ENCODE measurements at places on chromosomes 6 and 20.

DNA sequence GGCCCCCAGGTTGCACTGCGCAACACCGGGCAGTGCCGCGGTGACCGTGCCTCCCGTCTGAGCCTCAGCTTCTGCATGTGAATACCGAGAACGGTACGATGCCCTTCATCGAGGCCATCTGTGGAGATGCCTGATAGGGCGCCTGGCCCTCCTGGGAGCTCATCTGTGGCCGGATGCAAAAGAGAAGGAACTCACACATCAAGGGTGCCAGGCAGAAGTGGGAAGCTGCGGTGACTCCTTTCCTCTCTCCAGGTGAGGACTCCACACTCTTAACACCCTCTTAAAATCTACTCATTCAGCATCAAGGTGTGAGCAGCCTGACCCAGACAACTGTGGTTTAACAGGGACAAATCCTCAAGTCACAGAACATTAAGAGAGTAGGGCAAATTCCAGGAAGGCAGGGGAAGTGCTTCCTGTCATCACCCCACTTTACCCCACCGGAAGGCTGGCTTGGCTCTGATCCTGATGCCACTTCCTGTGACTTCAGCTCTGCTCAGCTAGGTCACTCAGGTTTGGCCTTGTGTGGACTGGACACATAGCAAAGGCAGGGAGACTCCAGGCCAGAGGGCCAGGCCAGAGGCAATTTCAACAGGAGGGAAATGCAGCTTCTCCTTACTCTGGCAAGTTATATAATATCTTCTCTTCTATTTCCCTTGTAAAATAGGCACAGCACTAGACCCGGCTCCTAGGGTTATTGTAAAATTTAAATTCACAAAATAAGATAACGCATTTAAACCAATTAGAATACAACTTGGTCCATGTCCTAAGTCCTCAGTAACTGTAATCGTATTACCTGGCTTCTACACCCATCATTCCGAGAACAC lies 69.4 kb downstream of the CPNE5 start:
- peak; percentile 49 for DNase-seq

- peak; percentile 27 for DNase-seq
Measured at GRCh38 chr6:64280569-64280968, 645.0 kb downstream of the PHF3 start.

DNA sequence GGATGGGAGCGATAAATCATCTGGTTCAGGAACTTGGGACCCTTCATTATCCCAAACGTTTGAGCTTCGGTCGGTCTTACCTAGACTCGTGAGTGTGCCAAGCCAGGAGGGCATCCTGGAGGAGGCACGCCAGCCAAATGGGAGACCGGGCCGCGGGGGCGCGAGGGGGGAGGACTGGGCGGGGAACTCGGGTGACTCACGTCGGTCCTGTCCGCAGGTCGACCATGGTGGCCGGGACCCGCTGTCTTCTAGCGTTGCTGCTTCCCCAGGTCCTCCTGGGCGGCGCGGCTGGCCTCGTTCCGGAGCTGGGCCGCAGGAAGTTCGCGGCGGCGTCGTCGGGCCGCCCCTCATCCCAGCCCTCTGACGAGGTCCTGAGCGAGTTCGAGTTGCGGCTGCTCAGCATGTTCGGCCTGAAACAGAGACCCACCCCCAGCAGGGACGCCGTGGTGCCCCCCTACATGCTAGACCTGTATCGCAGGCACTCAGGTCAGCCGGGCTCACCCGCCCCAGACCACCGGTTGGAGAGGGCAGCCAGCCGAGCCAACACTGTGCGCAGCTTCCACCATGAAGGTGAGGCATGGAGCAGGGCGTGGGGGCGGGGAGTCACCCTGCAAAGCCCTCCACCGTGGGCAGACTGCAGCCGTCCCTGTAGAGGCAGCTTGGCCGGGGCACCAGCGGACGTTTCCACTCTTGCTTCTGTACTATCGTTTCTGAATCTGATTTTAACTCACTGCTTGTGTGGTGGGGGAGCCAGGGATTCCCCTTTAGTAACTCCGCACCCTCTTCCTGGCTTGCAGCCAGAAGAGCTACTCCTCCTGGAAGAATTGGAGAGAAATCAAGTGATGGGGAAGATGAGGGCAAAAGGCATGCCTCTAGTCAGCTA lies 2.7 kb downstream of the BMP2 start:
- DNase-seq, result no peak

DNA sequence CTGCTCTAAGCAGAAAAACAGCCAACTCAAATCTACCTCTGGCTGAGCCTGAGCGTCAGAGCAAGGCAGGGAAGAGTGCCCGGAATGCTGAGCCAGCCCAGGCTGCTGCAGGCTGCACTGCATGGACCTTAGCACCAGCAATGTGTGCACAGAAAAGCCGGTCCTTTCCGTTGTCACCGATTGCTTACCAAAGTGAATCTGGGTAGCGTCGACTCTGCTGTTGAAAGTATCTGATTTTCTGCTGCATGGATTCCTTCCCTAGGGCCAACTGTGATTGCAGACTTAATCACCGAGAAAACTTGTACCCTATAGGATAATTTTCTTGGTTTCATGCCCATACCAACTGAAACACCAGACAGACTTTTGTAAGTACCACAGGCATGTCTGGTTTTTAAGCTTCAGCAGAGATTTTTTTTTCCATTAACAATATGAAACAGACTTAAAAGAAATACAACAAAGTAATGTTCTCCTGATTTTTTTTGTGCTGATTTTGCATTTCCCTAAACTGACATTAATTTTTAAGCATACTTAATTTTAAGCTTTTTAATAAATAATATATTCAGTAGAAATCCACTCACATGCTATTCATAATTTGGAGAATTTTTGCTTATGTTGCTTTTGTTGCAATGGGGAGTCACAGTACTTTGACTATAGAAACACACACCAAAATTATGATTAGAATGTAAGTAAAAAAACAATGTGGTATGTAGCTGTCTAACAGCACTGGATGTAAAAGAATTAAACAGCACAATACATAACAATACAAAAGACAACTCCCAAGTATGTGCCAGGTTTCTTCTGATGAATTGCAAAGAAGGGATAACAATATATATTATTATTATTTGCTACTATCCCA lies 218.0 kb downstream of the THBS2 start:
- DNase-seq, result no peak

DNA sequence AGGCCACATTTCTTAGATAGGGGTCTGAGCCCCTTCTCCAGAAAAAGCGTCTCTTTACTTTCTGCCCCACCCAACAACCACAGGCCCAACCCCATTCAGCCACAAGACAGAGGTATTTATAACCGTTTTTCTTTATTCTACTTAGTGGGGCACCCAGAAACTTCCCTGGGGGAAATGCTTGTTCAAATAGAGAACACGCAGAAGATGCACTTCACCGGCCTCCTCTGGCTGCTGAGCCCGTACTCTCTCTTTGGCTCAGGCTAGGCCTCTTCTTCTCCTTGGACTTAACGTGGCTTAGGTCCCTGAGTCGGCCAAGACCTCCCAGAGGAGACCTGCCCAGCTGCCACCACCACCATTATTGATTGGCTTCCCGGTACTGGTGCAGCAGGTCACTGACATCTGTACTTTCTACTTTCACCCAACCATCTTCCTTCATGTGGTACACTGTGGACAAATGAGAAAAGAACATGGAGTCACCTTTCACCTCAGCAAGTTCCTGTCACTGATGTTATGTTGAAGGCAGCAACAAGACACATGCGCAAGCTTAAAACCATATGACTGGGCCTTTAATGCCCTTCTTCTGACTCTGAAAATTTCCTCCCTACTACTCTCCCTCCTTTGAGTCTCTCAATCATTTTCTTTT lies 2.2 kb upstream of the TAP2 start:
- no peak for DNase-seq

DNA sequence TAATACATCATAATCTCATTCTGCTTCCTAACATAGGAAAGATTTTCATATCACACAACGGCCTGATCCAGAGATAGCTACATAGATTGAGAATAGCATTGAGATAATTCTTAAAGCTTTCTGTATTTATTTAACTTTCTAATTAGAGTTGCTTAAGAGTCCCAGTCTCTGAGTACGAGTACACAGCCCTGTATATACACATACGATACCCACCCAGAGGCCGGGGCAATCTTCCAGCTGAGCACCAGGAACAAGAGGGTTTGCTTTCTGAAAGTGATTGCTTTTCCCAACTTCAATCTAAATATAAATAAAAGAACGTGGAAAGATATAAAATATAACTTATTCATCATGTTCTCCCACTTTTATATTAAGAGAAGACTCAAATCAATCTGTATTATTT lies 313.8 kb downstream of the COL12A1 start:
- DNase-seq, result no peak

GRCh38 chr6:69802995-69803394 lies 6.2 kb upstream of the LMBRD1 start:
- no peak for DNase-seq

DNA sequence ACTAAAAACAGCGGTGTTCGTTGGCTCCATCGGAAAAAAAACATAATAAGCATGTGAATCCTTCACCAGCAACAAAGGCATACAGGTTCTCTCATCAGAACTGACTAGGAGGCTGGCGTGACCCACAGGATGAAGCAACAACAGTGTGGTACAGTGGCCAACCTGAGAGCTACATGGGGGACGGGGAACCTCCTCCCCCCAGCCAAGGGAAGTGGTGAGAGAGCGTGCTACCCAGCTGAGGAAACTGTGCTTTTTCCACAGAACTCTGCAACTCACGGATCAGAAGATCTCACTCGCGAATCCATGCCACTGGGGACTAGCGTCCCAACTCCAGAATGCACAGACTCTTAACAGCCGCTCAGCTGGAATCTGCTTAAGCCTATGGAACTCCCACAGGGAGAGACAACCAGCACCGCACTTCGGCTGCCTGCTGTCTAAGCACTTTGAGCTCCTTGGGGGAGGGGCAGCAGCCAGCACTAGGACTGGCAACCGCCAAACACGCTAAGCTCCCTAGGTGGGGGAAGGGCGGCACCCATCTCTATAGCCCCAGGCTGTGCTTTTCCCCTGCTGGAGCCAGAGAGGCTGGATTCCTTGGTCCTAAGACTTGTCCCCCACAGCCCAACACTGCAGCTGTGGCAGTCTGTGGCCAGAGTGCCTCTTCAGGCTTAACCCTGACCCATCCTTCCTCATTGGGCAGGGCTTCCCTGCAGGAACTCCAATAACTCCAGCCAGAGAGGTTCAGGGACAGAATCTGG lies 538.3 kb upstream of the BTBD3 start:
- no peak for DNase-seq

- no peak for DNase-seq
Measured at GRCh38 chr6:8361259-8361658, 74.1 kb downstream of the SLC35B3 start.

GRCh38 chr20:46306743-46307138 lies 1.6 kb downstream of the CDH22 start:
- no peak for DNase-seq

GRCh38 chr6:129507059-129507807 lies 202.7 kb downstream of the ARHGAP18 start:
- DNase-seq, result peak; percentile 92

DNA sequence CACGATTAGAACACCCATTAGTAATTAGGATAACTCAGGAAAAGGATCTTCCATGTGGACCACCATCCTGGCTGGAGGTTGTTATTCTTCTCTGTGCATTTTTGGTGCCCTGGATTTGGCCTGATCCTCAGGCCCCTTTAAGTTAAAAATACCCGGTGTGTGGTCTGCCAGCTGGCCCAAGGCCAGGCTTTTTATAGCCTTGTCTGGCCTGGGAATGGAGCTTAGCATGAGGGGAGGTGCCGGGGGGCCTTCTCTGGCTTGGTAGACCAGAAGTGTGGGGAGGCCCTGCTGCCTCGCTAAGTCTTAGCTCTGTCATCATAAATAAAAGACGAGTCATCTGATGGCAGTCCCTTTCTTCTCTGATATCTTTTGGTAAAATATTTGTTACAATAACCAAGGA lies 71.4 kb downstream of the ARID1B start:
- DNase-seq, result no peak

GRCh38 chr20:36773107-36773596 lies 411 bp downstream of the DSN1 start:
- DNase-seq, result peak; percentile 10

DNA sequence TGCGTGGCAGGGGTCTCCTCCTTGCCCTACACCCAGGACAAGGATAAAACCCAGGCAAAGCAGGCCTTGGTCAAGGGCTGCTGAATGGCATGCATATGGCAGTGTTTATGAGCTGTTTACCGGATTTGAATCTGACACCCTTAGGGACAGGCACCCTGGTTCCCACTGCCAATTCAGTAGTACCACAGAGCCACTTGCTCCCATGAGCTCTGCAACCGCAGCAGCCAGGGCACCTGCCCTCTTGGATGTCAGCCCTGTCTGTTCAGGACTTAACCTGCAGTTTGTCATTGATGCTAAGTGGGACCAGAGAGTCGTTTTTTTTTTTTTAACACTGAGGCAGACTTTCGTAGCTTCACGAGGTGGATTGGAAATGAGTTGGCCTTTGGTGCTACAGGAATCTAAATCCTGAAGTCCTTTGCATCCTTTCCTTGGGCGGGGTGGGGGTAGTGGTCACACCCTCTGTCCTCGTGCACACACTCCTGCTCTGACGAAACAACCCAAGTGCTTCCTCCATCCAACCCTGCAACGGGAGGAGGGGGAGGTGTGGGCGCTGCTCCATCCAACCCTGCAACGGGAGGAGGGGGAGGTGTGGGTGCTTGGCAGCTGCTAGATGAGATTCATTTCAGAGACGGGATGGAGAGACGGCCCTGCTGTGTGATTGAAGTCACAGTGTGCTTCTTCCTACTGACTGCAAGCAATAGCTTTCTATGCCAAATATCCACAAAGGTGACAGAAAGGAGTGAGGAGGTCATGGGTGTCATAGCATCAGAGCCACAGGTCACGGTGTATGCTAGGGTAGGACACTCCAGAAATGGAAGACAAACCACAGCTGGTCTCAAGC lies 166.5 kb downstream of the SMOC2 start:
- peak; percentile 44 for DNase-seq

DNA sequence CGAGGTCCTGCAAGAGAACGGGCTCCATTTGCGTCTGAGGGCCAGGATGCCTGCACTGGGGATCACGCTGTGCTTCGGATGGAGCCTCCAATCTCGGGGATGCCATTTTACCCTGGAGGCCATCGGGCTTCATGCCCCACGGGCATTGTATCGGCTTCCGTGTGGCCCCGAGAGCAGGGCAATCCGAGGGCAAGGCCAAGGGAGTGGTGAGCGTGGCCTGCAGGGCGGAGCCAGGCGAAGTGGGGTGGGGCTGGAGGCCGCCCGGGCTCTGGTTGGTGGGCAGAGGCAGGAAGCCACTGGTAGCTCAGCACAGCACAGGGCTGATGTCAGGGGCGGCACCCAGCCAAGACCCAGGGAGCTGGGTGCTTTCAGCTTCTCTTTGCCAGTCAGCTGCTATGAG lies 57.5 kb upstream of the BHLHE23 start:
- DNase-seq, result no peak

Data from bronchial epithelial cell (primary cell).